T-helper 17 cell (primary cell): ENCODE measurements at places on chromosomes 2 and 18.

- H3K27me3 ChIP-seq = no peaks in the 10 kb centered on the region
- no peaks in the 10 kb centered on the region for H3K36me3 ChIP-seq
- DNase-seq = no peak
- no peaks in the 10 kb centered on the region for H3K4me1 ChIP-seq
- no peak overlapping the region for H3K4me3 ChIP-seq
These were observed 278.4 kb downstream of the LRRTM1 start for GRCh38 chr2:80026040-80026729.

- no peaks in the 10 kb centered on the region for H3K36me3 ChIP-seq
- no peak overlapping the region for H3K27ac ChIP-seq
- H3K27me3 ChIP-seq = no peaks in the 10 kb centered on the region
- no peak for DNase-seq
- no peak overlapping the region for H3K4me3 ChIP-seq
These were observed 48.5 kb downstream of the NAT8 start for GRCh38 chr2:73593680-73594079.

DNA sequence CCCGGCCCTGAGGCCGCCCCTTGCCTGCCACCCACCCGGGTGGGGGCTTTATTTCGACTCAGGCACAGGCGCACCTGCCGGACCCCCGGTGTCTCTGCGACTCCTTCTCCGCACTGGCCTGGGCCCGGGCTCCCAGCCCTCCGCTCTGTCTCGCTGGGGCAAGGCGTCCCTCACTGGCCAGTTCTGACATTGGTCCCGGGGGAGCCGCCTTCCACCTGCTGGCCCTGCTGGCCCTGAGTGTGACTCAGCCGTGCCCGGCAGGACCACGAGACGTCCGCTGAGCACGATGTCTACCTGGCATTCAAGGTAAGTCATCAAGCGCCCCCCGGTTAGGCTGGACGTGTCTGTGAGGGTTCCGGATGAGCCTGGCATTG is 131.5 kb upstream of the CTDP1 start:
- no peak for DNase-seq
- no peaks in the 10 kb centered on the region for H3K27me3 ChIP-seq
- no peaks in the 10 kb centered on the region for H3K4me1 ChIP-seq
- H3K4me3 ChIP-seq = no peak overlapping the region
- H3K36me3 ChIP-seq = no peaks in the 10 kb centered on the region

DNA sequence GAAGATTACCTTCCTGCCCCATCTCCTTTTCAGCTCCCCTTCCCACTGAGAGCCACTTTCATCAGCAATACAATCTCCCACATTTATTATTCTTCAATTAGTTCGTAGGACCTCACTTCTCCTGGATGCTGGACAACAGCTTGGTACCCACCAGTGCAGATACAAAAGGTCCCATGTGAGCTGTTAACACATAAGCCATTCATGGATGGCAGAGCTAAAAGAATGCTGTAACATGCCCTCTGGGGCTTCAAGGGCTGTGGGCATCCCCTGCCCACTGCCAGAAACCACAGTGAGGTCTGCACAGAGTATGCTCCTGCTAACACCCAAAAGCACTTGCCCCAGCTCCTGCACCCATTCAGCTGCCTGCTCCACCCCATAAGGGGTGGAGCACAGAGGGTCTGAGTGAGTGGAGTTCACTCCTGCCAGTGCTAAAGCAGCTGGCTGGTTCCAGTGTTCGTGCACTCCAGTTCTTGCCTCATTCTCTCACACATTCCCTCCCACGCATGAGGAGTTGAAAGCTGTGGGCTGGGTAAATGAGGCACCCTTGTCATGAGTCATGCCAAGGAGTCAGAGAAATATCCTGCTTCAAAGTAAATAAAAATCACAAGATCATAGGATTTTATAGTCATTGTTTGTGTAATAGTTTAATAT is 305.9 kb upstream of the TMEFF2 start:
- no peaks in the 10 kb centered on the region for H3K27me3 ChIP-seq
- no peak overlapping the region for H3K27ac ChIP-seq
- no peak for DNase-seq
- no peaks in the 10 kb centered on the region for H3K36me3 ChIP-seq
- H3K4me3 ChIP-seq = no peak overlapping the region

DNA sequence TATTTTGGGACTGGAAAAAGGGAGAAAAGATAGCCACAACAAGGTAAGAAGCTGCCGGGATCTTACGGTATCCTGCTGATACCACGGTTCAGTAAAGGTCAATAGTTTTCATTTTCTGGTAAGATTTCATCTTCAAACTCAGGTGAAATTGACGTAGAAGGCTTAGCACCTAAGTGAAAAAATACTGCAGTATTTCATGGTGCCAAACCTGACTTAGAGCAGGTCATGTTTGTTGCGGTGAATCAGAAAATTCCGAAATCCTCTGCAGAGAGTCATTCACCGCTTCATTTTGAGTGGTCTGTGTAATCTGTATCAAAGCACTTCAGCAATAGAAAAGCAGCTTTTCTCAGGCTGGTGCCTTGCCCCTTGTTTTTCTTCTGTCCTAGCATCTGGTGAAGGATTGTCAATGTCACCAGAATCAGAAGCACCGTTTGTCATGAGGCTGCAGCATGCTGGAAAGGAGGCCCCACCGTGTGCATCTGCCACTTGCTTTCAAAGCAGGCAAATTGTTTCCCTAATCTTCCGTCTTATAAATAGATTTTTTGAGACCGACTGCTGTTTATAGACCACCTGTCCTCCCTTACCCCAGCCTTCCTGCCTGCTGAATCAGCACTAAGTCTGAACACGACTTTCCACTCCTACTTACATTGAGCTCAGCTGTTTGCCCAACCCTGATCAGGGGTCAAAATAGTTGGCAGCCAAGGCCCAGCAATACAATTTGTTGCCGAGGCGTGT is 156.3 kb downstream of the EML6 start:
- H3K4me1 ChIP-seq = no peaks in the 10 kb centered on the region
- peaks cover 5% of the 10 kb centered on the region for H3K27me3 ChIP-seq
- H3K27ac ChIP-seq = no peak overlapping the region
- no peak for DNase-seq
- no peaks in the 10 kb centered on the region for H3K36me3 ChIP-seq
- H3K4me3 ChIP-seq = no peak overlapping the region

DNA sequence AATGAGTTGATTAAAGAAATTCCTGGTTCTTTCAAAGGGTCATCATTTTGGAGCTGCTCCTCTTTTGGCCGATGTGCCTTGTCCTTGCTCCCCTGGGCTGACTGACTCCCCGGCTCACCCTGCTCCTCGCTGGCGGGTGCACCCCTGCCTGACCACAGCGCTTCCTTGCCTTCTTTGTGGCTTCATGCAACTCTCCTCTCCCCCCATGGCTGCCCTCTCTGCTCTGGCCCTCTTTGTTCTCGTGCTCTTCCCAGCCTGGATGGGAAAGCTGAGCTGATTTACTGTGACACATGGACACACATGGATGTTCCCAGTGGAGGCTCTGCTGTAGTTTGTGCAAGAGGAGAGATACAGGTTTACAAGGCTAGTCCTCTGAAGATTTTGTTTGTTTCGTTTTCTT is 234.6 kb downstream of the HAUS1 start:
- H3K27ac ChIP-seq = no peak overlapping the region
- peaks cover 2% of the 10 kb centered on the region for H3K36me3 ChIP-seq
- peaks cover 45% of the 10 kb centered on the region for H3K27me3 ChIP-seq
- H3K4me3 ChIP-seq = peak overlapping the region; percentile 85
- no peak for DNase-seq
- peaks cover 40% of the 10 kb centered on the region for H3K4me1 ChIP-seq

- peaks cover 5% of the 10 kb centered on the region for H3K27me3 ChIP-seq
- H3K4me3 ChIP-seq = no peak overlapping the region
- no peaks in the 10 kb centered on the region for H3K36me3 ChIP-seq
- DNase-seq = no peak
These were observed 79.5 kb upstream of the ODC1 start for GRCh38 chr2:10527585-10527984.

DNA sequence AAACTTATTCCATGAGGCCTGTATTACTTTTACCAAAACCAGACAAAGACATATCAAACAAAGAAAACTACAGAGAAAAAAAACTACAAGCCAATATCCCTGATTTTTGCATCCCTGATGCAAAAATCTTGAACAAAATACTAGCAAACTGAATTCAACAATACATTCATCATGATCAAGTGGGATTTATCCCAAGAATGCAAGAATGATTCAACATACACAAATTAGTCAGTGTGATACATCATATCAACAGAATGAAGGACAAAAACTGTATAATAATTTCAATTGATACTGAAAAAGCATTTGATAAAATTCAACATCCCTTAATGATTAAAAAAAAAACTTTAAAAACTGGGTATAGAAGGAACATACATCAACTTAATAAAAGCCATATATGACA is 106.8 kb downstream of the SLC39A10 start:
- no peaks in the 10 kb centered on the region for H3K36me3 ChIP-seq
- H3K4me3 ChIP-seq = no peak overlapping the region
- H3K27ac ChIP-seq = no peak overlapping the region
- no peaks in the 10 kb centered on the region for H3K27me3 ChIP-seq

DNA sequence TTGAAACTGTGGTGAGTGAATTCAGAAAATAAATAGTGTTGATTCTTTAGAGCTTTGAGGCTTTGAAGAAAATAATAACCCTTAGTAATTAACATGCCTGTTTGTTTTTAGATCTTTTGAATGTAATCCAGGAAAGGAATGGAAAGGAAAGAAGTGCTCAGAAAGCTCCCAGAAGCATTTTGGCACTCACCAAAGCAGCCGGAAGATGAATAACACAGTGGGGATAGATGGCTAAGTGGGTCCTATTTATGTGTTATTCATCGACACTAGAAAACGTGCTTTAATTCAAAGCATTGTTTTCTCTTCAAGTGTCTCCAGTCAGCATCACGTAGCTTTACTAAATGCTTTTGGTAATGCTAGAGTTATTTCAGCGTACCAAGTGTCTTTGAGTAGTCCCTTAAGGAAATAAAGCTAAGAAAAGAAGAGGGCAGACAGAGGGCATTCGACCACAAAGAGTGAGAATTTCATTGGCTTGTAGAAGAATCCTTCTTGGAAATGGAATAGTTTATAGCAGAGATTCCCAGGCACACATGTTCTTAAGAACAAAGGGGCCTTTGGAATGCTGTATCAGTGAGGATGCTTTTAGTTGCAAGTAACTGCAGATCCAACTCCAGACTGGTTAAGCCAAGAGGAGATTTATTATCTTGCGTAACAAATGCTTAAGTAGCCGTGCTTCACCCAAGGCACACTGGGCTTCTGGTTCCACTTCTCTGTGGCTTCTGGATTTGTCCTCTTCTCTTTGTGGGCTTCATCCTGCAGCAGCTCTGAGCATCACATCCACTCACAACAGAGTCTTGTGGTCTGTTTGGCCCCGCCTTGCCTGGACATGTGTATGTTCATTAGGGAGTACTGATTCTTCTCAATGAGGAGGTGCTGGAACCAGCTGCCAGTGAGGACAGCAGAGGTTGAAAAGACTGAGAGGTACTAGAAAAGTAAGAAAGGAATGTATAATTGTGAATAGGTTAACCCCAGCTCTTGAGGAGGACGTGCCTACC is 63.6 kb upstream of the LTBP1 start:
- no peaks in the 10 kb centered on the region for H3K4me1 ChIP-seq
- H3K36me3 ChIP-seq = no peaks in the 10 kb centered on the region
- H3K27me3 ChIP-seq = peaks cover 15% of the 10 kb centered on the region
- no peak overlapping the region for H3K4me3 ChIP-seq
- DNase-seq = no peak
- H3K27ac ChIP-seq = no peak overlapping the region

DNA sequence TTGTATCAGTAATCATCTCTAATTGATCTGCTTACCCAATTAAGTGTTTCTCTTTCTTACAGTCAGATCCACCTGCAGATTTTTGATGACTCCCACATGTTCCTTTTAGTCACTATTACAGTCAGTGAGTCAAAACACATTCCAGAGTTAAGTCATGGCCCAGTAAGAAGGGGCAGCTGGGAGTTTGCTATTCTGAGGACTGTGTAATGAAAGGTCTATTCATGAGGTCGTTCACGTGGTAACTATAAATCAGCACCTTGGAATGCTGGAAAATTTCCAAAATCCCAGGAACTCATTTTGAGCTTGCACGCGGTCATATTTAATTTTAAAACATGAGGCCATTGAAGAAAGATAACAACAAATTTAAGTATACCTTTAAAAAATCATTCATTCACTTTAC is 252.5 kb downstream of the XIRP2 start:
- no peaks in the 10 kb centered on the region for H3K27me3 ChIP-seq
- H3K27ac ChIP-seq = no peak overlapping the region
- H3K4me1 ChIP-seq = no peaks in the 10 kb centered on the region
- no peak for DNase-seq

- H3K27ac ChIP-seq = no peak overlapping the region
- peaks cover 34% of the 10 kb centered on the region for H3K4me1 ChIP-seq
- H3K4me3 ChIP-seq = peak overlapping the region; percentile 81
- no peaks in the 10 kb centered on the region for H3K27me3 ChIP-seq
- no peak for DNase-seq
- H3K36me3 ChIP-seq = no peaks in the 10 kb centered on the region
These were observed 1.9 kb downstream of the DNMT3A start for GRCh38 chr2:25339791-25340180.

- H3K4me1 ChIP-seq = peaks cover 14% of the 10 kb centered on the region
- H3K27ac ChIP-seq = no peak overlapping the region
- H3K36me3 ChIP-seq = peaks cover 4% of the 10 kb centered on the region
- DNase-seq = no peak
- no peak overlapping the region for H3K4me3 ChIP-seq
These were observed 265.3 kb downstream of the TWIST2 start for GRCh38 chr2:239113171-239113570.

DNA sequence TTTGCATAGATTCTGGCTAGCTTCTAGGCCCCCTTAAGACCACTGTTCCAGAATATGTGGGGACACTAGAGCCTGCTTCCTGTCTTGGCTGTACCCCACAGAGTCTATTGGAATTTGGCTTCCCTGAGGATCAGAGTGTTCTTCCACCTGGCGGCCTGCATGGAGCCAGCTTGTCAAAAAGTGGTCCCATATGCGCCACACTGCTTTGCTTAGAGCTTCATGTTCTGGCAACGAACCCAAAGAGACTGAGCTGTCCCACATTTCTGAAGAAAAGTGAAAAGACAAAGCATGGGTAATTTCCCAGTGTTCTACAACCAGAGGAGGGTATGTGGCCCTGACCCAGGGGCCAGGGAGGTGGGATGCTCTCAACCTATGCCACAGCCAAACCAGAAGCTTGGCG is 52.7 kb upstream of the FZD7 start:
- peak overlapping the region; percentile 5 for H3K4me3 ChIP-seq
- no peaks in the 10 kb centered on the region for H3K36me3 ChIP-seq
- H3K27me3 ChIP-seq = peaks cover 34% of the 10 kb centered on the region
- H3K27ac ChIP-seq = no peak overlapping the region
- H3K4me1 ChIP-seq = peaks cover 2% of the 10 kb centered on the region
- DNase-seq = no peak

DNA sequence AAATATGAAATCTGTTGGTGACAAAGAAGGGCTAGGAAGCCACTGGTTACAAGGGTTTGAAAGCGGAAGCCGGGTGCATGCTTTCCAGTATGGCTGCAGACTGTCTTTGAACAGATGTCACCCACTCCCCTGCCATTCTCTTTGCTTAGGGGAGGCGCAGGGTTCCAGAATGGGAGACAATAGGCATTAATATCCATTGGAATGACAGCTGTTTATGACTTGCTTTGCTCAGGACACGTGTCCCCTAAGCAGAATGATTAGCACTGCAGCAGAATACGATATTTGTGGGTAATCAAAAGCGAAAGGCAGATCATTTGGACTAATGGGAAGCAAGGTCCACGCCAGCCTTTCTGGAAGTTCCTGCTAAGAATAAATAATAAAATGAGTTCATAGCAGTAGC is 25.8 kb upstream of the NRP2 start:
- H3K4me1 ChIP-seq = peaks cover 16% of the 10 kb centered on the region
- H3K27me3 ChIP-seq = peaks cover 29% of the 10 kb centered on the region
- no peaks in the 10 kb centered on the region for H3K36me3 ChIP-seq
- H3K27ac ChIP-seq = no peak overlapping the region
- no peak for DNase-seq
